RPMI7951 (cell line): ENCODE measurements at places on chromosomes 6 and 20.

GRCh38 chr6:161222706-161223234 lies 51.1 kb downstream of the AGPAT4 start:
- DNase-seq: no peak

GRCh38 chr20:3611901-3612300 lies 51.3 kb downstream of the GFRA4 start:
- no peak for DNase-seq

- DNase-seq: no peak
These were observed 352.4 kb downstream of the LAMA2 start for GRCh38 chr6:129235167-129236000.

- DNase-seq: no peak
These were observed 12.9 kb downstream of the MAPK13 start for GRCh38 chr6:36142971-36143838.

- DNase-seq: peak; percentile 38
These were observed 40.2 kb downstream of the INSM1 start for GRCh38 chr20:20407891-20408805.

- DNase-seq: no peak
These were observed 1184.4 kb upstream of the ADGRB3 start for GRCh38 chr6:67450641-67451040.

DNA sequence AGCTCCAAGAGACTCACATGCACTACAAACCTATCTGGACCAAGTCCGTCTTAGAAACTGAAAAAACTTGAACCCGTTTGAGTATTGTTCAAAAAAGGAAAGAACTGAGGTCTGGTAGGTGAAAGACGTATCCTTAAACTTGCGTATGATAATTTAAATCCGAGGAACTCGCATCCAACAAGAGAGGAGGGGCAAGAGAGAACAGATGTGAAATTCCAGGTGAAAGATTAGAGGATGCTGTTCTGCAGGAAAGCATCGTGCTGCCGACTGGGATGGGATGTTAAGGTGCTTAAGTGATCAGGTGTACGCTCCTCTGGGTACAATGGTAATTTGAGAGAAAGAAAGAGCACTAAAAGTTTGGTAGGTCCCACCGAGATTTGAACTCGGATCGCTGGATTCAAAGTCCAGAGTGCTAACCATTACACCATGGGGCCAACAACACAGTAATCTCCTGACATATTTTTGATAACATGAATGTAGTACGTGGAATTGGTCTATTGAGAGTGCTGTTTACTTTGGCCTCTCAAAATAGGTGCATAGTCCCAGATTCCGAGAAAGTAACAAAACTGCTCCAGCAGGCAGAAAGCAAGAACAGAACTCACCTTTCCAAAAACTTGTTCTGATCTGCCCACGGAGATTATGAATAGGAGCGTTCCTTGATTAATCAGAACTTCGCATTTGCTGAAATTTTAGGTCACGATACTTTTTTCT lies 53.5 kb upstream of the BTN3A2 start:
- peak; percentile 70 for DNase-seq

DNA sequence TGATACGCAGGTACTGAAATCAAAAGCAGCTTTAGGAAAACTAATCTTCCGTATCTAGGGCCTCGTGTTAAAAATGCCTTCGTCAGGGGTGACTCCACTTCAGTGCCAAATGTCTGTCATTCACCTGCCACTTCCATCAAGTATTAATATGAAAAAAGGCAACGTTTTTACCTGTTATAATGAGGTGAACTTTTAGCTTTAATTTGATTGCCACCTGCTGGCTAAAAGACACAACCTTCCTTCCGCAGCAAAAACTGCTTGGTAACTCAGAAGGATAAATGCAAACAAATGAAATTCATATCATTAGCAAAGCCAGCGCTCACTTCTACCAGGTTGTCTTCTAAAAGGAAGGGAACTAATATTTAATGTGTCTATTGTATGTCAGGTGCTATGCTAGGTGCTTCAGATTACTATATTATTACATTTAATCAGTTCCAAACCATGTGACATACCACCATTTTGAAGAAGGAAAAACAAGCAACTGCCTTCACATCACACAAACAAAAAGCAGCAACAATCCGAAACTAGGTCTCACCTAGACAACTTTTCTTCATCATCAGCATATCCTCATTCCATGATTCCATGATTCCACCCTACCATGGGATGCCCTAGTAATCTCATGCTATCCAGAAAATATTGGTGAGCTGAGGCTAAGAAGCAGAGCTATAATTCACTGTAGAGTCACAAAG lies 20.6 kb upstream of the ARHGAP18 start:
- DNase-seq: peak; percentile 43

DNA sequence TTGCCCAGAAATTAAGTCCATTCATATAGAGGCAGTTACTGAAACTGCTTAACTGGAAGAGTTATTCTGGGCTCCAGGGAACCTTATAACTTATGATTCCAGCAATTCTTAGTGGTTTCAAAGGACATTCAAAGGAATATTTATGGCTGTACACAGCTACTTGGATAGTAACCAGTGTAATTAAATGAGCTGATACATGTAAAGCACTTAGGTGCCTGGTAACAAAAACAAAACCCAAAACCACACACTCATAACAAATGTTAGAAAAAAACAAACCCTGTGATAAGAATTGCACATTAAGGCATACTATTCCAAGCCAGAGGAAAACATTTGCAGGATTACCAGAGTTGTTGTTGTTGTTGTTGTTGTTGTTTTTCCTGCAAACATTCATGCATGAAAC lies 51.5 kb downstream of the STK4 start:
- DNase-seq: no peak

- DNase-seq: no peak
These were observed 76.0 kb downstream of the LCA5 start for GRCh38 chr6:79461205-79461604.

DNA sequence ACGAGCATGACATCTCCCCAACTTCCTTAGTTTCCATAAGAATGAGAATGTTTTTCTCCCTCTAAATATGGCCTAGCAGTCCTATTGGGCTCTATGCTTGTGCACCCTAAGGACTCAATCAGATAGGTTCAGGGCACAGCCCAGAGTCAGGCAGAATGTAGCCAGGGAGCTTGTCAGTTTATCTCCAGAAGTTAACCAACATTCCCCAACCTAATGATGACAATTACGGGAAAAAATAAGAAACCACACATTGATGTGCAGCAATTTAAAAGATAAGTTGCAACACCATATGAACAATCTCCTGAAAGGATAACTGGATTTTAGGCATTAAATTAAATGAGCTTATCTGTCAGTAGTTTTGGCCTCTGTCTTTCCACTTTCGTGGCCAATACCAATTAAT lies 71.1 kb downstream of the HDDC2 start:
- no peak for DNase-seq

DNA sequence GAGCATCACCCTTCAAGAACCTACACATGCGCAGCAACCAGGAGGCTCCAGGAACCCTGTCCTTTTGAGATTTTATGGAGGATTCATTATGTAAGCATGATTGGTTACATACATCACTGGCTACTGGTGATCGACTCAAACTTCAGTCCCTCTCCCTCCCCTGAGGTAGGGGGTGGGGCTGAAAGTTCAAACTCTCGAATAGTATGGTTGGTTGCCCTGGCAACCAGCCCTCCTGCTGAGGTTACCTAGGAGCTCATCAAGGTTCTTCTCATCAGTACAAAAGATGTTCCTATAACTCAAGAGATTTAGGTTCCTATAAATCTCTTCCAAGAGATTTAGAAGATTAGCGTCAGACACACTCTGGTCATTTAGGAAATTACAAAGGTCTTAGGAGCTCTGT lies 21.9 kb upstream of the ZSCAN9 start:
- no peak for DNase-seq

- DNase-seq: no peak
These were observed 106.6 kb downstream of the DLL1 start for GRCh38 chr6:170184316-170184715.

DNA sequence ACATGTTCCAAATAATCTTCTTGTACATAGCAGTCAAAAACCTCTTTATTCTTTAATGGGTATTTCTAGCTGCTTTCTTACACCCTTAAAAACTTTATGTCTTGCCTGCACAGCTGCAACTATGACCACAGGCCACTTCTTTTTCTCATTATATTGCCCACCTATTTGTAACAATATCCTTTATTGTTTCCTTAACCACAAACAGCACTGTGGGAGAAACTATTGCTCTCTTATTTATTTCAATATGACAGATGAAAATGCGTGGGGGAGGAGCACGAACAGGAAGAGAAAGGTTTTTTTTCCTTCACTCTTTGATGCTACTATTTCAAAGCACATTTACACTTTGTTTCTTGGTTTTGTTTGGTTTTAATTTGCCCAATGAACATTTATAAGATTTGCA lies 253.5 kb downstream of the GJA1 start:
- DNase-seq: peak; percentile 57

- DNase-seq: no peak
These were observed 627.4 kb downstream of the CDH26 start for GRCh38 chr20:60585651-60586050.

DNA sequence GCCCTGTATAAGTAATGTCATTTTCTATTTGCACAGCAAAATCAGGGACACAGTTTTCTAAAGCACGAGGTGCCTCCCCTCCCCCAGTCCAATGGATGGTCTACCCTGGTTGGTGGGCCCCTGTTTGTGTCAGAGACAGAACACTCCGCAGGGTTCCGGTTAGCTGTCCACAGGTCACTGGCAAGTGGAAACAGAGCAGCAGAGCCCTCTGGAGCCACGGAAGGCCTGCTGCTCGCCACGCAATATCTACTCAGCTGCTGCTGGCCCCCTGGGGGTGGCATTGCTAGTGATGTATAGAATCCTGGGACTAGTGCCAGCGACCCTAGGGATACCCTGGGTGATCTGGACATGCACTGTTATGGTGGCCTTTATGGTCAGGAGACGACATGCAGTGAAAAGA lies 50.4 kb downstream of the RIN2 start:
- no peak for DNase-seq

DNA sequence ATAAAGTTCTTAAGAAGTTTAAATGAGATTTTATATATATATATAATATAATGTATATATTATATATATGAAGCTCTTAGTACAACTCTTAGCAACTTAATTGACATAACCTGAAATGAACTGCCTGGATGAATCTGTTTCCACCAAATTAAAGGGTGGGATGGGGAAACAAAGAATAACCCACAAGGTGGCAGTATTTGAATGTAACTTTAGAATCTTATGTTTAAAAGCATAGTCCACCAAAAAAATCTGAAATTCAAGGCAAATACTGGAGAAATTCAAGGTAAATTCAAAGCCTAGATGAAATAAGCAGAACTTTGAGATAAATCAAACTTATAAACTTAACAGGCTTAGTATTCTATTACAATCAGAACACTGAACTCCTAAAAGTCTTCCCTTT lies 4.4 kb upstream of the IBTK start:
- peak; percentile 47 for DNase-seq

GRCh38 chr6:167506443-167507301 lies 181.8 kb downstream of the TTLL2 start:
- DNase-seq: no peak

- no peak for DNase-seq
These were observed 996.5 kb downstream of the GRIK2 start for GRCh38 chr6:102389994-102390393.

GRCh38 chr6:6538261-6538660 lies 50.3 kb upstream of the LY86 start:
- DNase-seq: no peak

DNA sequence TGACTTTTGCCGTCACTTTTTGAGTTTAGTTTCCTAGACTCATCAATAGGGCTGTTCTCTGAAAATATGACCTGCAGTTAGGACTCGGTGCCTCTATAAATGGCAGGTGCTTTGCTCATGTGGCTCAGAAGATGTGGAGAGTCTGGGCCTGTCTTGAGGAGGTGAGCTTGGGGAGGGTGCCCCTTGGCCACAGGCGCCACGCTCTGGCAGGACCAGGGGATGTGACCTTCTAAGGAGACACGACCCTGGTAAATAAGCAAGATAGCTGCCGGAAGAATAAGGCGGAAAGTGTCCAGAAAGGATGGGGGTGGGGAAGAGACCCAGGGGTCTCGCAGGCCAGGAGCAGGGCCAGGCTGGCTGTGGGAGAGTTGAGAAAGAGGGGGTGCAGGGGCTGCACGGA lies 46.6 kb downstream of the TMEM242 start:
- DNase-seq: no peak

- DNase-seq: no peak
These were observed 226.6 kb downstream of the MYLK4 start for GRCh38 chr6:2524090-2524489.

DNA sequence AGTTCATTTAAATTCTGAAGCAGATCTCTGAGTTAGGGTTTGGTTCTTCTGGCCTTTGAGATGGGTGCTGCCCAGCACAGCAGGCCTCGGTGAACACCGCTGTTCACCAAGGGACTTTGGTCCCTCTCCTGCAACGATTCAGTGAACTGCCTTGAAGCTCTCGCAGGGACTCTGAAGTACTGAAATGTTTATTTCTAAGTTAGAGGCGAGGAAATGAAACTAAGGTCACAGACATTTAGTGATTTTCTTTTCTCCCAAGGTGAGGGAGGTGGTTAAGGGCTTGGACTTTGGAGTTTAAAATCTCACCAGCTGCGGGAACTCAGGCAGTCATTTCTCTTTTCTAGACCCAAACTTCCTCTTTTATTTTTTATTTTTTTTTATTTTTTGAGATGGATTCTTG lies 26.2 kb downstream of the E2F3 start:
- no peak for DNase-seq

DNA sequence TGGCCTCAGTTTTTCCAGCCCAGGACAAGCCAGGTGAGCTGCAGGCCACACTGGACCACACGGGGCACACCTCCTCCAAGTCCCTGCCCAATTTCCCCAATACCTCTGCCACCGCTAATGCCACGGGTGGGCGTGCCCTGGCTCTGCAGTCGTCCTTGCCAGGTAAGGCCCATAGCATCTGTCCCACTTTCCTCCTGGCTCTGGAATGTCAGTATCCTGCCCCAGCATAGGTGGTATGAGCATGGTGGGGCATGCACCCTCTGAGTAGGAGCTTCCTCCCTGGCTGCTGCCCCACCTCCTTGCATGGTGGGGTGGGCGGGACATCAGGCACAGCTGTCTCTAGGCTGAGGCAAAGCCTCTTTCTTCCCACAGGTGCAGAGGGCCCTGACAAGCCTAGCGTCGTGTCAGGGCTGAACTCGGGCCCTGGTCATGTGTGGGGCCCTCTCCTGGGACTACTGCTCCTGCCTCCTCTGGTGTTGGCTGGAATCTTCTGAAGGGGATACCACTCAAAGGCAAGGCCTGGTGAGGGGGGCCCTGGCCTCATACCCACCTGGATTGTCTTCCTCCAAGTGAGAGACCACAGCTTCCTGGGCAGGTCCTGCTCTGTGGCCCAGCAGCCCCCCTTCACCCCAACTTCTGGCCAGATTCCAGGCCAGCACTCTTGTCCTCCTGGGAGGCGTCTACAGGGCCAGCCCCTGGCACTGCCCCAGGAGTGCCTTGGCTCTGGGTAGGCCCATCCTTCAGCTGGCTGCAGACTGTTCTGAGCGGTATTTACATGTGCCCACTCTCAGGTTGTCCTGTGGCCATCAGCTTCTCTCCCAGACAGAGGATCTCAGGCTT lies 9.1 kb downstream of the PI16 start:
- DNase-seq: no peak

DNA sequence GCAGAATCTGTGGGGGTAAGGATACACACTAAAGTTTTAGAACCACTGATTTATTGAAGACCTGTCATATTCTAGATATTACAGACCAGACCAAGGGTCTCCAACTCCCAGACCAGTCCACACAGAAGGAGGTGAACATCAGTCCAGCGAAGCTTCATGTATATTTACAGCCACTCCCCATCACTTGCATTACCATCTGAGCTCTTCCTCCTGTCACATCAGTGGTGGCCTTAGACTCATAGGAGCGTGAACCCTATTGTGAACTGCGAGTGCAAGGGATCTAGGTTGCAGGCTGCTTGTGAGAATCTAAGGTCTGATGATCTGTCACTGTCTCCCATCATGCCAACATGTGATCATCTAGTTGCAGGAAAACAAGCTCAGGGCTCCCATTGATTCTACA lies 5.0 kb upstream of the BCLAF1 start:
- DNase-seq: no peak
